T-helper 22 cell (primary cell): ENCODE measurements at places on chromosomes 16 and 17.
A peak's percentile ranks its signal among the peaks of the same experiment; 100 is the strongest.

GRCh38 chr17:34305061-34305460 lies 14.2 kb upstream of the CCL8 start:
- no peak for DNase-seq

GRCh38 chr17:70493277-70493874 lies 324.0 kb downstream of the KCNJ2 start:
- no peak for DNase-seq

GRCh38 chr16:2443555-2443954 lies 14.3 kb downstream of the CCNF start:
- DNase-seq = no peak

GRCh38 chr17:55198690-55199370 lies 65.9 kb upstream of the HLF start:
- DNase-seq = no peak

DNA sequence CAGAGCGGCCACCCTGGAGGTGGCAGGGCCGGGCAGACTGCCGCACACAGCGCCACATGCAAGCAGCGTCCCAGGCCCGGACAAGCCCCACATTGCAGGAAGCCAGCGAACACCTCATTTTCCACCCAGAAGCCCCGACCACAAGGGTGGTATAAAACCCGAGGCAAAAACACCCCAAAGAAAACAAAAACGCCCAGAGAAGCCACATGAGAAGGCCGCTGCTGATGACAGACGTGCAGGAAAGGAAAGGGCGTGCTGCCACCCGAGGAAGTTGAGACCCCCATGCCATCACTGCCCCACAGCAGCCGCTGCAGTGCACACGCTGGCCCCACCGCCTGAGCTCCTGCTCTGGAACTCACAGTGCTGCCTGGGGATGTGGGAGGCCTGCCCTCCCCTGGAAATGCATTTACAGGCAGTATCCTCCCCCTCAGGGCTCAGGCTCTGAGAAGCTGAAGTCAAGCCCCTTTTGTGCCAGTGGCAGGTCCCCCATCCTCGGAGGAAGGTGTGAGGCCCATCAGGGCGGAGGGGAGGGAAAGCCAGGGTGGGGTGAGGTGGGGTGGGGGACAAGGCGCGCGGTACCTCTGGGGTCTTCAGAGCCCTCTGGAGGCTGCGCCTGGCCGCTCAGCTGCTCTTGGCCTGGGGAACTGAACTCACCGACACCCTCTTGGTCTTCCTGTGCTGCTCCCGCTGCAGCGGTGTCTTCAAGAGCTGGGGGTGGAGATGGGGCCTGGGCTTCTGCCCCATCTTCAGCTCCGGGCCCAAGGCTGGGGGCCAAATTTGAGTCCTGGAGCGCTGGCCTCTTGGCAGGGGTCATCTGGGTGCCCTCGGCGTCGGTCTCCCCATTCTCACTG lies 62.0 kb downstream of the IL21R start:
- DNase-seq = peak; percentile 39

DNA sequence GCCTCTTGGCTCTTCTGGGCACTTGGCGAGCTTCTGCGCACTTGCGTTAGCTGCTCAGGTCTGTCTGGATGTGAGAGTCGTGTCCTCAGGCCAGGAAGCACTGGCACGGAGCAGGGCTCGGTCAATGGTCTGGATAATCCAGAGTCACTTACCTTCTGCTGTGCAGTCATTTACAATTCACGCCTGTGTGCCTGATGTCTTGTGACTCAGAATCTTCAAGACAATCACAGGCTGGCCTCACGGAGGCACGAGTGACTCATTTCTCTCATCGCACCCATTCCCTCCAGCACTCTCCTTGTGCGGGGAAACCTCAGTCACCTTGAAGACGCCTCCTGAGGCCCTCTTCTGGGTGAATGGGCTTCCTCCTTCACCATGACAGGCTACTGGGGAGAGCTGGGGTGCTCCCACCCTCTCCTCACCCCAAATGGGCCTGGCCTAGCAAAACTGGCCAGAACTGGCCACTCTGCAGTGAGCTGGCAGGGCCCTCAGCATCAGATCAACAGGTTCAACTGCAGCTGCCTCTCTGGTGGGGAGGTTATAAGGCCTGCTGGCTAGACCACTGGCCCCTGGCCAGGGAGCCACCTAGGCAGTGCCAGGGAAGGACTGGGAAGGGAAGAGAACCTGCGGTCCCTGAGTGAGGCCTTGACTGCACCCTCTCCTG lies 1.9 kb upstream of the CAPN15 start:
- DNase-seq = peak; percentile 23

DNA sequence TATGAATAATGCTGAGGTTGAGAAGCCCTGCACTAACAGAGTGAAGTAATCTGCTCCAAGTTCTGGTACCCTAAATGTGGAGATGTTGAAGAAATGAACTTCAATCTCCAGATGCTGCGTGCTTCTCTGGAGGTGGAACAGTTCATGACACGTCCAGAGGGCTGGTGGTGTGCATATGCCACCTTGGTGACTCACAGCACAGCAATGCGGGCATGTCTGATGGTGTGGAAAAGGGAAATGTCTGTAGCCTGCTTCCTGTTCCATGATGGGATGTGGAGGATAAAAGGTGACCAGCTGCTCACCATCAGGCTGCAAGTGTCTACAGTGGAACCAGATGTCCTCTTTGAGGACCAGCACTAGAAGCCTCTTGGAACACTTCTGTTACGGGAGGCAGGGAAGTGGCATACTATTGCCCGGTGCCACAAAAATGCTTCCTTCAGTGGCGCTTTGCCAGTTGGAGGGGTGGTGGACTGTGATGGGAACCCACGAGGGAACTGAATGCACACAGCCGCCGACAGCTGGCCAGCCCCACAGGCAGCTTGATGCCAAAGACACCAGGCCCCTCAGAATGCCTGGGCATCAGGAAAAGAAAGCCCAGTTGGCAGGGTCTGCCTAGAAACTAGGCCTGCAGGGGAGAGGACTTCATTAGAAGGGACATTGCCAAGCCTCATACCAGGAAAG lies 19.9 kb downstream of the SNX11 start:
- no peak for DNase-seq

DNA sequence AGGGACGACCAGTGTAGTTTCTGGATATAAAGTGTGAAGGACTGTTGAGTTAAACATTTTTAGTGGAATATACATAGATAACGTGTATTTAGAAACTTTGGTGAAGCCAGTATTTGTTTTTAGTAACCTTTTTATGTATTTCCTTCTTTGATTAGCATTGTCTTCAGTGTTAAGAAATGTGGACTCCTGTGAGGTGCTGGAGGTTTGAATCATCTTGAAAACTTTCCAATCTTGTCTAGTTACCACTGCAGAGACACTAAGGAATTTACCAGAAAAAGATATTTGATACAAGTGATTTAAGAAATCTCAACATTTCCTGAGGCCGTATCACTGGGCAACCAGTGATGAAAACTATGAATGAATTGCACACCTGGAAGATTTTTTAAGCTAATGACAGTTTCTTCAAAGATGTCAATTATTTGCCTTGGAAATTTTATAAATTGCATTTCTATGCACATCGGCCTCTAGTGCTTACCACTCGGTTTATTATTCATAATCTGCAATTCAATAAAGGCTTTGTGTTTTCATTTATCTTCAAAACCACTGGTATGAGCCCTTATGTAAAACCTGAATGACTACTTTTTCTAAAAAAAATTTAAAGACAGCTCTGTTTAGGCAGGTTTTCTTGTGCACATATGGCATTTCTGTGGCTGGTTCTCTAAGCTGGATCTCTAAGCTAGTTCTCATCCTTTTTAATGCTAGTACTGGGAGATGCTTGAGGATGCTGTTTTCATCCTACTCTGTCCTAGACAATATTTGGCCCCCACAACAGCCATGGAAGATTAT lies 31.4 kb upstream of the ADCY7 start:
- no peak for DNase-seq

DNA sequence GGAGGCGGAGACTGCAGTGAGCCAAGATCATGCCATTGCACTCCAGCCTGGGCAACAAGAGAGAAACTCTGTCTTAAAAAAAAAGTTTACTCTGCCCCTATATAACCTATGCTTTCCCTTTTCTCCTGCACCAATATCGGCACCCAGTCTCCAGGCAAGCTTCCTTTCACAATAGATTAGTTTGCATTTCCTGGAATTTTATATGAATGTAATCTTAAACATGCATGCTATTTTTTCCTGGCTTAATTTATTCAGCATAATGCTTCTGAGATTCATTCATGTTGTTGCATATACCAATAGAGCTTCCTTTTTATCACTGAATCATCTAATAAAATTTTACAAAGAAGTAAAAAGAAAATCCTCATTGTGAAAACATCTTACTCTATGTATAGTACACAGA lies 59.4 kb downstream of the USP32 start:
- DNase-seq = no peak

GRCh38 chr16:72537664-72538063 lies 365.7 kb upstream of the PMFBP1 start:
- DNase-seq = no peak

GRCh38 chr16:77617996-77618395 lies 104.3 kb upstream of the NUDT7 start:
- no peak for DNase-seq

GRCh38 chr17:81510785-81511553 lies 1.6 kb downstream of the ACTG1 start:
- DNase-seq = no peak

- no peak for DNase-seq
These were observed 103.7 kb downstream of the XYLT1 start for GRCh38 chr16:17367036-17367435.

- no peak for DNase-seq
These were observed 15.4 kb upstream of the DYNLRB2 start for GRCh38 chr16:80525420-80525819.

DNA sequence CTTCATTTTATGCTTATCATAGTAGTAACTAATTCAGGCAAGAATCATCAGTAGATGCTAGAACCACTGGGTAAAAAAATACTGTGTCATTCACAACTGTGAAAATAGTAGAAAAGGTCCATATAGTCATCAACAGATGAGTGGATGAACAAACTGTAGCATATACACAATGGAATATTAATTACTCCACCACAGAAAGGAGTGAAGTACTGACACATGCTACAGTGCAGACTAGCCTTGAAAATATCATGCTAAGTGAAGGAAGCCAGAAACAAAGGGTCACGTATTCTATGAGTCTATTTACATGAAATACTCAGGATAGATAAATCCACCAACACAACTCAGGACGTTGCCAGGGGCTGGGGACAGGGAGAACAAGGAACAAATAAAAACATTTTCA lies 13.3 kb downstream of the USP22 start:
- DNase-seq = no peak

DNA sequence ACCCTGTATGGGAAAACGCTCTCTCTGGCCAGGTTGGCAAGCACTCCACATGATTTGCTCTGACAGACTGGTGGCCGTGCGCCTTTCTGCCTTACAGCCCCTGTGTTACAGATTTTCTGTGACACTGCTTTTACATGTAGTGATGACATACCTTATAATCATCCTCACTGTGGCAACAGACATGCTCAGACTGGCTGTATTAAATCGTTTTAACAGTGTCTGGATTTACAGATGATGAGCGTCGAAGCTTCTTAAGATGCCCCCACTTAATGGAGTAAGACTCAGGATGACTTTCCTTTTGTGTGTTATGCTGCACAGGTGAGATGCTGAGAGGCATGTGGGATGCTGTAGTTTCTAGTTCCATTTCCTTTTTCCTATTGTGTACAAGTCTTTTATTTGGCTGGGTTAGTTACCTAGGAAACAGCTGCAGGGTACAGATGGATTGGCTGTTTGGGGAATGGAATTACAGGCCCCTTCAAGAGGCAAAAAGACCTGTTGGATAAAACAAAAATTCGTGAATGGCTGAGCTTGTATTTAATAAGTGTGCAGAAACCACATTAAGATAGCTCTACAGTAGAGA lies 20.9 kb upstream of the VWA3A start:
- no peak for DNase-seq

DNA sequence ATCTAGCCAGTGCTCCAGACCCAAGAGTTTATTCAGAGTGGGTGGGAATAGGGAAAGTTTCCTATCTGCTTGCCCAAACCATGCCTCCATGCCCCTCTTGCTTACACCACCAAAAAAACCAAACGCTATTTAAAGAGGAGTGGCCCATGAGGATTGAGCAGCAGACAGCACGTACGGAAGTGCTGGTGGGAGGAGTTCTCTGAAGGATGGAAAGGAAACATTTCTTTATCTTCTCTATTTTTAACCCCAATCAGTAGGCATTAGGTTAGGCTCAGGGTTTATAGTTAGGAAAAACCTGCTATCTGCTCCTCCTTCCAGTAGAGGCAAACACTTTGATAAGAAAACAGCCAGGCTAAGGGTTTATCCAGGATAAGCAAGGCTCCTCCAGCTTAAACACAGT lies 235.3 kb downstream of the ZFHX3 start:
- no peak for DNase-seq

DNA sequence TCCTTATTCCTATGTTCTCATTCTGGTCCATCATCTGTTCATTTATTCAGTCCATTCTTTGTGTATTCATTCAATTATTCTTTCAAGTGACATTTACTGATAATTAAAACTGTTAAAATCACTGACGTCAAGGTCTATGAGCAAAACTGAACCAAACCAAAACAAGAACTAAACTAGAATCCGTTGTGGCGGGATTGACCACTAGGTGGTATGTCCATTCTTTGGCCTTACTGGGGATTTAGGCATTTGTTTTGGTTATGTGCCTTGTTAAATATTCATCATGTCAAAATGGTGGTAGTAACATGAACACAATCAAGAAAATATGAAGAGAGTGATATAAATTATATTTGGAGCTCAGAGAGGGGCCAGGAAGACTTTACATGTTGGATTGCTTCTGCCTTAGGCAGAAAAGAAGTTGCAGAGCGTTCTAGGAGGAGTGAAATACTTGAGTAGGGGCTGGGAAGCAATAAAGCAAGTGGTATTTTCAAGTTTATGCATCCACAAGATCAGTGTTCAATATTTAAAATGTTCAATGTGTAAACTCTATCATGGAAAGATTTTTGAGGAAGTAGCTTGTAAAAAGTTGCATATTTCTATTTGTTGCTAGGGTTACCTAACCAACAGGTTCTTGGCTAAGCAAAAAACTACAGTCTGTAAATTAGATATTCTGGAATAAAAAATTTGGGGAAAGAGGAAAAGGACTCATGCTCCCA lies 129.0 kb downstream of the CDH13 start:
- DNase-seq = no peak

GRCh38 chr16:10616756-10617640 lies 36.6 kb upstream of the EMP2 start:
- no peak for DNase-seq

GRCh38 chr16:89159850-89160354 lies 11.6 kb upstream of the CDH15 start:
- DNase-seq = no peak

DNA sequence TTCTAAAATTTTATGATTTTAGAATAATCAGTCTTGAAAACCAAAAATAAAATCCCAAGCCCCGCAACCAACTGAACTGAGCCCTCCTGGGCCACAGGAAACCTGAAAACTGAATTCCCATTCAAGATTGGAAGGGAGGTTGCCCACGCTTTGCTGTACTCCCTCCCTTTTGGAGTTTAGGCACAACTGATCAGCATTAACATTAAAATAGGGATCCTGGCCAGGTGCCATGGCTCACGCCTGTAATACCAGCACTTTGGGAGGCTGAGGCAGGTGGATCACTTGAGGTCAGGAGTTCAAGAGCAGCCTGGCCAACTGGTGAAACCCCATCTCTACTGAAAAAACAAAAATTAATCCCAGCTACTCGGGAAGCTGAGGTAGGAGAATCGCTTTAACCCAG lies 52.7 kb upstream of the NETO2 start:
- no peak for DNase-seq

- DNase-seq = no peak
These were observed 9.6 kb upstream of the APPBP2 start for GRCh38 chr17:60535382-60536279.

GRCh38 chr17:77844681-77845080 lies 113.8 kb upstream of the TNRC6C start:
- DNase-seq = no peak
